Stimulated activated CD8-positive, alpha-beta memory T cell treated with anti-CD3 and anti-CD28 coated beads, Interleukin-12 subunit alpha, Interleukin-12 subunit beta, amount 100 ng/mL, for 1 hour (primary cell): ENCODE measurements at places on chromosomes 12 and 14.

GRCh38 chr14:103745424-103745823 is 29.8 kb downstream of the ZFYVE21 start:
- no peak for DNase-seq

GRCh38 chr12:93163260-93164036 is 214.3 kb upstream of the NUDT4 start:
- DNase-seq = no peak

DNA sequence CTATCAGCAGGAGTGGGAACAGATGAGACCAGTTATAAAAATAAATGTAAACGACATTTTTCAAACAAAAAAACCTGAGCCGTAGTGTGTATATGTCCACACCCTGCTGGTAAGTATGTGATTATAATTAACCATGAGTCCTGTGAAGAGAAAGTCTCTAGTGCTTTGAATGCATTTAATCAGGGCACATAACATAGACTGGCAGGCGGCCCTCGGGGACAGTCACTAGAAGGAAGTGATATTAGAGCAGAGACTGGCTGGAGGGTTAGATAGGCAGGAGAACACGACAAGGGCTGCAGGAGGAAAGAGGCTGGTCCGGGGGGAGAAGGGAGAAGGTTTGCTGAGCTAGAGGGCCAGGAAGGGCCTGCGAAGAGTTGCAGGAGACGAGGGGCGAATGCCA is 23.8 kb upstream of the ELK3 start:
- DNase-seq = no peak

DNA sequence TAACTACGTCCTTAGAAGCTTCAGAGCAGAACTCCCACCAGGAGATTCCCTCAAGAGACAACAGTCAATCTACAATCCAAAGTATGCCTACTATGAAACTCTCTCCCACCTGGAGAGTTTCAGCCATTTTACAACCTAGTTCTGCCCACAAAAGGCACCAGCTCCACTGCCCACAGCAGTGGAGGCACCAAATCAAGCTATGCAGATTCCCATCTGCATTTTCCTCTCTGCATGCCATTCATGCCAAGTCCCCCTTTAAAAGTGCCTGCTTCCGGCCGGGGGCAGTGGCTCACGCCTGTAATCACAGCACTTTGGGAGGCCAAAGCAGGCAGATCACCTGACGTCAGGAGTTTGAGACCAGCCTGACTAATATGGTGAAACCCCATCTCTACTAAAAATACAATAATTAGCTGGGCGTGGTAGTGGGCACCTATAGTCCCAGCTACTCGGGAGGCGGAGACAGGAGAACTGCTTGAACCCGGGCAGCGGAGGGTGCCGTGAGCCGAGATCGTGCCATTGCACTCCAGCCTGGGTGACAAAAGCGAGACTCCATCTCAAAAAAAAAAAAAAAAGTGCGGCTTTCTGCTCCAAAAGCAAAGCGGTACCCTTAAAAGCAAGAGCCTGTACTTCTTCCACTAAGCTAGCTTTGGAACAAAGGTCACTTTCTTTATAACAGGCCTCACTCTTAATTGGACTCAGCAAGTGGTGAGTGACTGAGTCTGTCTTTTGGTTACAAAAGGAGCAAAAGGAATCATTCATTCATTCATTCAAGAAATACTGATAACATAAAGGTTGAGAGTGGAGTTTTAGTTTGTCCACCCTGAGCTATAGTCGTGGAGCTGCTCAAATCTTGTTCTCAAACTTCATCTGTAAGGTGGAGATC is 10.1 kb upstream of the DLGAP5 start:
- no peak for DNase-seq

- DNase-seq = no peak
Measured at GRCh38 chr12:6647083-6647604, at the start of gene ACRBP. TSS of gene ACRBP (minus strand) at chr12:6647432. CDS start at chr12:6647366, 66 bp downstream.

DNA sequence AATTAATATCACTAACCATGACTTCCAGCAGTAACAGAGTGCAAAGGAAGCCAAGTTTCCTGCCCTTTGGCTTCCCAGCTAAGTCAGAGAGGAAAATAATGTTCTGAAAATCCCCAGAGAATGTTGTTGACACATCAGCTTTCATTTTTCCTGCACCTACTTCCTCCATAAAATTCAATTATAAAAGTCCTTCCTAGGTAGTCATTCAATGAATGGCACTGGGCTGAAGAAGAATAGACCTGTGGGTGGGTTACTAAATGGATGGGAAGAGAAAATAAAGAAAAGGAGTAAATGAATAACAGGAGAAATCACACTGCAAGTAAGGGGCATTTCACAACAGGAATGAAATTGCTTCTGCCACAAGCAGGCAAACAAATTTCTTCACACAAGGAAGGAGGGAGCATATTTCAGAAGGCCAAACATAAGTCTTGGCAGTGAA is 73.2 kb upstream of the MDM1 start:
- DNase-seq = no peak

- no peak for DNase-seq
Measured at GRCh38 chr12:104741077-104741476, 217.0 kb downstream of the SLC41A2 start.

- DNase-seq = no peak
Measured at GRCh38 chr14:57302883-57303282, 34.1 kb downstream of the AP5M1 start.

DNA sequence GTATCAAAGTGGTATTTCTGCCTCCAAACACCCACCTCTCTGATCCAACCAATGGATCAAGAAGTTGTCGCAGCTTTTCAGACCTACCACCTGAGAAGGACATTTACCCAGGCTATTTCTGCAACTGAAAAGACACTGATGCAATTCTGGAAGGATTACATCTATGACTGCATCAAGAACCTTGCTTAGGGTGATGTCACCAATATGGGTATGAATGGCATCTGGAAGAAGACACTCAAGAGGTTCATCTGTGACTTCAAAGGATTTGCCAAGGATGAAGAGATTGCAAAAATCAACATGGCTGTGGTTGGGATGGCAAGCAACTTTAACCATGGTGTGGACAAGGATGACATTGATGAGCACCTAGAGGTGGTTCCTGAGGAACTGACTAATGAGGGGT is 154.2 kb downstream of the PCNX1 start:
- DNase-seq = no peak

DNA sequence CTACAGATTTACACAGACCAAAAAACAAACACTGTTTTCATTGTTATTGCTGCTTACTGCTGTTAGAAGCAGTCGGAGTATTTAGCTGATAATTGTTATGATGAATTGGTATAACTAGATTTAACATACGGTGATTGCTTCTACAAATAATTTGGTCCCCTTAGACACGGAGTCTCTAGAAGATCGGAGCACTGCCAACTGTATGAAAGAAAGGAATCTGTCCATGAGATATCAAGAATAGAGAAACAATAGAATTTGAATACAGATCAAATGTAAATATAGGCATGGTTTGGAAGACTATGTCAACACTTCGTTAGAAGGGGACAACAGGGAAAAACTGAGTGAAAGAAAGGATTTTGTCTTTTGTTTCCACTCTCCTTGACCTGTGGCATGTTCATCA is 110.9 kb downstream of the PPP2R5E start:
- no peak for DNase-seq

- no peak for DNase-seq
Measured at GRCh38 chr12:818733-819132, 66.4 kb downstream of the WNK1 start.

DNA sequence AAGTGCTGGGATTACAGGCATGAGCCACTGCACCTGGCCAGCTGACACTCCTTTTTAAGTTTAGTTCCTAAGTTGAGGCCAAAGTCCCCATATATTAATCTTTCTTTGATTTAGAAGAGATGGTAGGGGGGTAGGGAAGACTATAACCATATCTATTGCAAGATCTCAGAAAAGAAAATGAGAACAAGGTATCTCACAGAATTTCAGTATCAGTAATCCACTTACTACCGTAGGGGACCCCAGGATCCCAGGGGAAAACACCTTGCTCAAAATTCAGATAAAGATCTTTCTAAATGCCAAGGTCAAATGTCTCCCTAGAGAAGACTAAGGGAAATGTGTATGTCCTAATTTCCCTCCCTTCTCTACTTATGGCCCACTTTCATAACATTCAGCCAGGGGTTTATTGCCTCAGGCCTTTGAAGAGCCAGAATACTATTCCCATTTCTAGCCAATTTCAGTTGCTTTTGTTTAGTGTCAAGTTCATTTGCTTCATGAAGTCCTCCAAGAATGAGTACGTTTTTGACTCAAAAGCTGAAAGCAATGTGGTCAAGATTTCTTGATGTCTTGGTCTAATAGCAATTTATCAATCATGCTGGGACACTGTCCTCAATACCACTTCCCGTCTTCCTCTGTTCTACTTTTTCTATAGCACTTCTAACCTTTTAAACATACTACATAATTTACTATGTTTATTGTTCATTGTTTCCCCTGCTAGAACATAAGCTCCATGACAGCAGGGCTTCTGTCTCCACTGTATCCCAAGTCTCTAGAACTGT is 86.3 kb downstream of the DCAF5 start:
- DNase-seq = no peak

- DNase-seq = no peak
Measured at GRCh38 chr12:82149045-82149444, 209.1 kb downstream of the CCDC59 start.

DNA sequence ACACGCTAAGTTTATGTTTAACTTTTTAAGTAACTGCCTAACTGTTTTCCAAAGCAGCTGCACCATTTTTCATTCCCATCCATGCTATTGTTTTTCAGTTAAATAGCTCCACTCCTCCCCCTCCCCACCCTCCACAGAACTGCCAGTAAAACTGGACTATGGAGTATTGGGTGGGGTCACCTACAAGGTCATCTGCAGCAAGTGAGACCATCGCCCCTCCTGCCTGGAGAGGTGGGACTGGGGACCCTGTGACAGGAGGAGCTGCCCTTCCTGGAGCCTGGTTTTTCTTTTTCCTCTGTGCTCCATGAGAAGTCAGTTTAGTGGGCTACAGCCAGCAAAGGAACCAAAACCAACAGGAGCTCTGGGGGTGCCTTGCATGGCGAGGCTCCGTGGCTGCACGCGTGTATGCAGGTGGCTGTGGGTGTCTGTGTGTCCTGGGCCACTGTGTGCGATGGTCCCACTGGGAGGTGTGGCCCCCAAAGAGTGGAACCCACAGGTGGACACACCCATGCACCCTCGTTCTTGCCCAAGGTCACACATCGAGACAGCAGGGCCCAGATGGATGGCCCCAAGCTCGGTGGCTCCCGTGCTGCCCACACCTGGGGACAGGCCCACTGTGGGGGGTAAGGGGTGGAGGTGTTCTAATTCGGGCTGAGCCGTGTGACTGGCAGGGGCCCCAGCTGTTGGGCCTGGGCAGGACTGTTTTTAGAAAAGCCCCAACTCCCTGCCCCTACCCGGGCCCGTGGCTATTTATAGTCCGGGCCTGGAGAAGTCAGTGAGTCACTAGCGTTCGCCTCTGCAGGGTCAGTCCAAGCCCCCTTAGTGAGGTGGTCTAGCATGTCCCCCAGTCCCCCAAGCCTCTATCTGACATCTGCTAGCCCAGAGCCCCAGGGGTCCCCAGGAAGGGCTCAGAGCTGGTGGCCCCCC is 2.3 kb upstream of the ADSS1 start:
- no peak for DNase-seq

DNA sequence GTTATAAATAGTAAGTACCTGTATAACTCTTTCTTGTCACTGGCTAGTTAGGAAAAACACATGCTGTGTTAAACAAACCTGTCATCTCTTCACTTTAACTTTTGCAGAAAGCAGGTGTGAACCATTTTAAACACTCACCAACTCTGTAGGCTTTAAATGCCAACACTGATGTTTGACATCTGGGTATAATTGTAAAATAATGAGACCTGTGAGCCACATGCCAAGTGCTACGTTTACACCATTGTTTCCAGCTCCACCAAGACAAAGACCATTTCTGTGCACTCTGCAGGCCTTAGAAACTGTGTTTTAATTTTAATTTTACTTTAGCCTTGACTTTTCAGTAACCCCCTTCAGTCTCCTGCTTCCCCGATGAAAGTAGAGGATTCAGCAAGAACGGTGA is 11.0 kb downstream of the TPH2 start:
- no peak for DNase-seq

- no peak for DNase-seq
Measured at GRCh38 chr12:68200854-68201253, 24.8 kb downstream of the IL26 start.

- no peak for DNase-seq
Measured at GRCh38 chr12:43284486-43285158, 267.4 kb downstream of the ADAMTS20 start.

DNA sequence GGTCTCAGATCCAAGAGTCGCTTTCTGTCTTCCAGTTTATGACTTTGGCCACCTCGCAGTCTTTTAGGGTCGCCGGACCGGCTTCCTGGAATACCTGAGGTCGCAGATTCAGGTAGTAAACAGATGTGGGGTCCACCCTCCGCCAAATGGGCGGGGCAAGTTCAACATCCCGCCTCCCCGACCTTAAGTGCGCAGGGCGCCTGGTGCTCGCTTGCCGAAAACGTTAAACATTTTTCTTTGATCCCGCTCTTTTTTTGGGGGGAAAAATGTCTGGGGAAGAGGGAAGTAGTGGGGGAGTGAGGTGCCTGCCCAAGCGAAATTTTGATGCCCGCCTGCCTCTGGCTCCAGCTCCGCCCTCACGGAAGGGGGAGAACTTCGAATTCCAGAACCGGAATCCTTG is 73.9 kb upstream of the TBX5 start:
- DNase-seq = no peak

GRCh38 chr14:69005432-69006148 is 26.5 kb upstream of the ACTN1 start:
- no peak for DNase-seq

DNA sequence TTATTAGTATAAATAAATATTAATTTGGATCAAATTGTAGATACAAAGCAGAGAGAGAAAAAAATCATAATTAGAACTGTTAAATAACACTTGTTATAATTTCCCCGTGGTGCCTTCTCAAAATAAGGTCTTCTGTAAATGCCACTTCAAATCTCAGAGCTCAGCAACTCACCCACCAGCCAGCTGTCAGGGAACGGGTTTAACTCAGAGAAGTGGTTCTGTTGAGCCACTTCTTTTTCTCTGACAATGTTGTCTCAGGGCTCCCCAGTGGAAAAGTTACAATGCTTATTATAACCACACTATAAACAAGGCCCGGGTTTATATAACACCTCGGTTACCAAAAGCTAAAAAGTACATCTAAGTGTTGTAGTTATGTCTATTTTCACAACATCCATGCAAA is 452.6 kb downstream of the GLT1D1 start:
- no peak for DNase-seq
